Natural killer cell treated with Interleukin-12 subunit alpha and Interleukin-12 subunit beta and Interleukin-15 and Interleukin-18, amount 100 ng/mL, for 72 hours (primary cell): ENCODE measurements at places on chromosomes 16 and 17. TPM values are rescaled to one million over a fixed set of nuclear protein-coding genes. Genes with fewer than 3 reads are reported as not detected.
A peak's percentile ranks its signal among the peaks of the same experiment; 100 is the strongest.

Gene CCL5
- total RNA-seq = 224 TPM

Gene FBXW10B
- 2.0 TPM for total RNA-seq

Gene CD79B
- total RNA-seq = 58.6 TPM

Gene ST6GALNAC2
- not detected for total RNA-seq

Gene DYNLRB2
- not detected for total RNA-seq

GRCh38 chr17:64411999-64412771 is 21.5 kb upstream of the PECAM1 start:
- no peaks in the 10 kb centered on the region for H3K27me3 ChIP-seq
- H3K4me1 ChIP-seq = peaks cover 13% of the 10 kb centered on the region
- DNase-seq = no peak
- H3K36me3 ChIP-seq = no peaks in the 10 kb centered on the region
- peak overlapping the region; percentile 23 for H3K4me3 ChIP-seq
- H3K27ac ChIP-seq = no peak overlapping the region

- peak overlapping the region; percentile 76 for H3K27ac ChIP-seq
- no peak overlapping the region for H3K4me3 ChIP-seq
- H3K27me3 ChIP-seq = no peaks in the 10 kb centered on the region
- H3K36me3 ChIP-seq = no peaks in the 10 kb centered on the region
These were observed 57.0 kb downstream of the ABR start for GRCh38 chr17:1122533-1123392.

GRCh38 chr17:66564992-66565465 is 262.6 kb downstream of the PRKCA start:
- no peaks in the 10 kb centered on the region for H3K27me3 ChIP-seq
- DNase-seq = no peak
- no peak overlapping the region for H3K4me3 ChIP-seq
- H3K36me3 ChIP-seq = no peaks in the 10 kb centered on the region

GRCh38 chr16:19227643-19228042 is 57.9 kb upstream of the CLEC19A start:
- peaks cover 29% of the 10 kb centered on the region for H3K27me3 ChIP-seq
- H3K4me3 ChIP-seq = no peak overlapping the region
- no peaks in the 10 kb centered on the region for H3K4me1 ChIP-seq
- H3K36me3 ChIP-seq = no peaks in the 10 kb centered on the region
- DNase-seq = no peak
- no peak overlapping the region for H3K27ac ChIP-seq

- no peak overlapping the region for H3K4me3 ChIP-seq
- no peaks in the 10 kb centered on the region for H3K4me1 ChIP-seq
- no peaks in the 10 kb centered on the region for H3K36me3 ChIP-seq
- peak; percentile 49 for DNase-seq
These were observed 16.9 kb downstream of the NXN start for GRCh38 chr17:962670-963069.

DNA sequence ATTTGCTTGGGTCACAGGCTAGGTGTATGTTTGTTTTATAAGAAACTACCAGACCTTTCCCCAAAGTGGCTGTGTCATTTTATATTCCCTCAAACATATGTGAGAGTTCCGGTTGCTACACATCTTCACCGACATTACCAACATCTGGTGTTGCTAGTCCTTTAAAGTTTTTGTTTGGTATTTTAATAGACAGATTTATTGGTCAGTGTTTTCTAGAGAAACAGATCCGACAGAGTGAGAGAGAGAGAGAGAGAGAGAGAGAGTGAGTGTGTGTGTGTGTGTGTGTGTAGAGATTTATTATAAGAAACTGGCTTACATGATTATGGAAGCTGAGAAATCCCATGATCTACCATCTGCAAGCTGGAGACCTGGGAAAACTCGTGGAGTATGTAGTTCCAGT is 31.0 kb downstream of the LDHD start:
- no peak overlapping the region for H3K4me3 ChIP-seq
- peaks cover 45% of the 10 kb centered on the region for H3K4me1 ChIP-seq
- peak overlapping the region; percentile 41 for H3K27ac ChIP-seq
- H3K27me3 ChIP-seq = no peaks in the 10 kb centered on the region

DNA sequence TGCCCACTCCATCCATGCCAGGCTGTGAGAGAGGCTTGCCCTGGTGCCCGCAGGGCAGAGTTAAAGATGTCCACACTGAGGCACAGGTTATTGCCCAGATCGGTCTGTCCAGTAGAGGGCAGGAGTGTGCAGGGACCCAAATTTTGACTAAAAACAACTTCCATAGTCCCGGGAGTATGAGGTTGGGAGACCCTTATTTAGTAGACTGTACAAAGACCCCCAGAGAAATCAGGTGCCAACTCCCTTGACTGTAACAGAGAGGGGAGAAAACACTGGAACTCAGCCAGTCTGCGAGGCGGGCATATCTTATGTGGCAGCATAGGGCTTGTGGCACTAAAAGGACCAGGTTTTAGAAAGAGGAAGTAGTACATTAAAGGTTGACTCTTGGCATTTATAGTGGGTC is 43.4 kb downstream of the HNF1B start:
- no peaks in the 10 kb centered on the region for H3K36me3 ChIP-seq
- peaks cover 7% of the 10 kb centered on the region for H3K4me1 ChIP-seq
- no peak for DNase-seq
- no peak overlapping the region for H3K4me3 ChIP-seq
- H3K27me3 ChIP-seq = peaks cover 31% of the 10 kb centered on the region

- no peak for DNase-seq
- no peak overlapping the region for H3K4me3 ChIP-seq
- no peaks in the 10 kb centered on the region for H3K27me3 ChIP-seq
These were observed 458.6 kb upstream of the GOT2 start for GRCh38 chr16:59192551-59193199.

GRCh38 chr16:70380248-70380918 is 33.7 kb downstream of the DDX19A start:
- DNase-seq = peak; percentile 85
- H3K27me3 ChIP-seq = no peaks in the 10 kb centered on the region
- H3K4me3 ChIP-seq = peak overlapping the region; percentile 92

DNA sequence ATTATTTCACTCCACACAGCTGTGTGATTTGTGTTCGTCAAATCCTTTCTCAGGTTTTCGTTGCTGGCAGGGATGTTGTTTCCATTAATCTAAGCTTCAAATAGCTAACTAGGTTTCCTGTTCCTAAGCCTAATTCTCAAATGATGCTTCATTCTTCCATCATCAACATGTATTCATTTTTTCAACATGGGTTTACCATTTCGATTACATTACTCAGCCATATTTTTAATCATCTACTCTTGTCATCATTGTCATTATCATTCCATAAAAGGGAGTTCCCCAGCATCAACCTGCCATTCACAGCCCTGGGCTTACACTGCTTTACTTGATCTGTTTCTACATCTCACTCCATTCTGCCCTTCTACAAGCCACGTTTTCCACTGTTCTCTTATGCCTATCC is 33.3 kb upstream of the ANKFN1 start:
- H3K4me1 ChIP-seq = no peaks in the 10 kb centered on the region
- no peak overlapping the region for H3K27ac ChIP-seq
- H3K27me3 ChIP-seq = peaks cover 4% of the 10 kb centered on the region
- H3K4me3 ChIP-seq = no peak overlapping the region
- no peak for DNase-seq

DNA sequence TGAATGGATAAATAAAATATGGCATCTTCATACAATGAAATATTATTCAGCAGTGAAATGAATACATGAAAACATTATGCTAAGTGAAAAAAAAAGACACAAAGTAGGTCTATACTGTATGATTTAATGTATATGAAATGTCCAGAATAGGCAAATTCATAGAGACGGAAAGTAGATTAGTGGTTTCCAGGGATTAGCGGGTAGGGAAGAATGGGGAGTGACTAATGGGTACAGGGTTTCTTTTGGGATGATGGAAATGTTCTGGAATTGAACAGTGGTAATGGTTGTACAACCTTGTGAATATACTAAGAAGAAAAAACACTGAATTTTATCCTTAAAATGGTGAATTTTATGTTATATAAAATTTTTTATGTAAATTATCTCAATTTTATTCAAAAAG is 8.5 kb upstream of the MYCBPAP start:
- no peaks in the 10 kb centered on the region for H3K36me3 ChIP-seq
- H3K27ac ChIP-seq = no peak overlapping the region
- no peak overlapping the region for H3K4me3 ChIP-seq
- DNase-seq = no peak

GRCh38 chr16:84005391-84005790 is 37.2 kb downstream of the SLC38A8 start:
- DNase-seq = no peak
- no peak overlapping the region for H3K27ac ChIP-seq
- peaks cover 2% of the 10 kb centered on the region for H3K27me3 ChIP-seq
- H3K4me3 ChIP-seq = no peak overlapping the region
- no peaks in the 10 kb centered on the region for H3K36me3 ChIP-seq

GRCh38 chr17:38352245-38353085 is 821 bp downstream of the SOCS7 start:
- peak overlapping the region; percentile 82 for H3K4me3 ChIP-seq
- no peak for DNase-seq
- H3K36me3 ChIP-seq = no peaks in the 10 kb centered on the region
- peak overlapping the region; percentile 43 for H3K27ac ChIP-seq
- H3K4me1 ChIP-seq = peaks cover 32% of the 10 kb centered on the region

DNA sequence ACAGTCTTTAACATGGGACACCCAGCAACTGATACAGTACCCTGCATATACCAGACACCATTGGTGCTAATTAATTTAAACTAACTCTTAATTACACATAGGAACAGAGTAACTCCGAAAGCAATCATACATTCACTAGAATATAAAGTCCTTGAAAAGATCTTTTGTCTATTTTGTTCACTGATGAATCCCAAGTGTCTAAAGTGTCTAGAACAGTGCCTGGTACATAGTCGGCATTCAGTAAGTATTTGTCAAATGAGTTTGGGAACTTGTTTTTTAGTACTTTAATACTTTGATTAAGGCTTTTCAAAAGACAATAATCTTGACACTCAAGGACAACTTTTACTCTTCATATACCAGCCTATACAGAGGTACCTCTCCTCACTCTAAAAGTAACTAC is 13.8 kb downstream of the YWHAE start:
- peaks cover 39% of the 10 kb centered on the region for H3K4me1 ChIP-seq
- no peak for DNase-seq
- peaks cover 5% of the 10 kb centered on the region for H3K36me3 ChIP-seq
- H3K4me3 ChIP-seq = no peak overlapping the region

DNA sequence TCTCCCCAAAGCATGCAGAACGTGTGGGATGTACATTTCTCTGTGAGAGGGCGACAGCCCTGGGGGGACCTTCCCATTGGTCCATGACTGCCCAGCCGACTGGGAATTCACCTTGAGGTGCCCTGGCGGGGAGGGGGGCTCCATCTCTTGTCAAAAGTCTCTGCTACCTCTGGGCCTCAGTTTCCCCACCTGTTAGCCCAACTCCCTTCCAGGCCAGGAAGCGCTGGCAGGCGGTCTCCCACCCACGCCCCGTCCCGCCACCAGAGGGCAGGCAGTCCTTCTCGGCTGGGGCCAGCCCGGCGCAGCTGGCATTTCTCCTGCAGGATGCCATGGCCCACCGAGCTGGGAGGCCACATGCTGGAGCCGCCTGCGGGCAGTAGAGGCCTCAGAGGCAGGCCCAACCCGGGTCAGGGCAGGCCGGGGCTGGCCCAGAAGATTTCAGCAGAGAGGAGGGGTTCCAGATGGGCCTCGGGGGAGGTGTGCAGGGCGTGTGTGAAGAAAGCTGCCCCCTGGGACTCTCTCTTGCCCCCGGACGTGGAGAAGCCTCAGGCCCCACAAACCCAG is 16.6 kb downstream of the CD7 start:
- H3K4me3 ChIP-seq = peak overlapping the region; percentile 30
- no peaks in the 10 kb centered on the region for H3K36me3 ChIP-seq
- peak overlapping the region; percentile 100 for H3K27ac ChIP-seq
- H3K27me3 ChIP-seq = no peaks in the 10 kb centered on the region
- H3K4me1 ChIP-seq = peaks cover 75% of the 10 kb centered on the region

- H3K36me3 ChIP-seq = no peaks in the 10 kb centered on the region
- no peak overlapping the region for H3K4me3 ChIP-seq
- H3K4me1 ChIP-seq = no peaks in the 10 kb centered on the region
- H3K27me3 ChIP-seq = peaks cover 12% of the 10 kb centered on the region
These were observed 568.3 kb upstream of the ZFHX3 start for GRCh38 chr16:73616166-73616753.

GRCh38 chr17:73585583-73585982 is 58.7 kb downstream of the SDK2 start:
- DNase-seq = no peak
- H3K27ac ChIP-seq = no peak overlapping the region
- peaks cover 32% of the 10 kb centered on the region for H3K27me3 ChIP-seq
- H3K36me3 ChIP-seq = no peaks in the 10 kb centered on the region

GRCh38 chr17:19338031-19338990 is 24.2 kb downstream of the B9D1 start:
- no peak overlapping the region for H3K4me3 ChIP-seq
- peaks cover 4% of the 10 kb centered on the region for H3K4me1 ChIP-seq
- H3K27ac ChIP-seq = no peak overlapping the region
- peak; percentile 71 for DNase-seq
- H3K27me3 ChIP-seq = peaks cover 14% of the 10 kb centered on the region

DNA sequence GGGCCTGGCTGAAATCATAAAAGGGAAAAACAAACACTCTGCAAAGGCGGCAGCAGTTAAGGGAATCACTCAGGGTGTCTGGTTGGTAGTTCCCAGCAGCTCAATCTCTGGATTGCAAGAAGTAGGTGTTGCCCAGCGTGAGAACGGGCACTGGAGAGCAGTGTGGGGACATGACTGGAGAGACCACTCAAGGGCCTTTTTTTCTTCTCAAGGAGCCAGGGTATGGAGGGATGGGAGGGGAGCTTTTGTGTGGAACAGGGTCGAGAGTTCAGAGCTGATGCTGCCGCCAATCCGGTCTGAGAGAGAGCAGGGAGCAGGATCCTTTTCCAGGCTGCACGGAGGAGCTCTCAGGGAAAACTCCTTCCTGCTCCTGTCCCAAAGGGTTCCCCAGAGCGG is 15.2 kb downstream of the SCNN1B start:
- H3K36me3 ChIP-seq = no peaks in the 10 kb centered on the region
- no peak overlapping the region for H3K4me3 ChIP-seq
- H3K27me3 ChIP-seq = no peaks in the 10 kb centered on the region
- no peaks in the 10 kb centered on the region for H3K4me1 ChIP-seq
